Dorsolateral prefrontal cortex (tissue), 122 donors: ENCODE measurements at places on chromosomes 7 and 10.

- no peak for DNase-seq
Measured at GRCh38 chr10:128816726-128817125, 650.3 kb upstream of the MGMT start.

DNA sequence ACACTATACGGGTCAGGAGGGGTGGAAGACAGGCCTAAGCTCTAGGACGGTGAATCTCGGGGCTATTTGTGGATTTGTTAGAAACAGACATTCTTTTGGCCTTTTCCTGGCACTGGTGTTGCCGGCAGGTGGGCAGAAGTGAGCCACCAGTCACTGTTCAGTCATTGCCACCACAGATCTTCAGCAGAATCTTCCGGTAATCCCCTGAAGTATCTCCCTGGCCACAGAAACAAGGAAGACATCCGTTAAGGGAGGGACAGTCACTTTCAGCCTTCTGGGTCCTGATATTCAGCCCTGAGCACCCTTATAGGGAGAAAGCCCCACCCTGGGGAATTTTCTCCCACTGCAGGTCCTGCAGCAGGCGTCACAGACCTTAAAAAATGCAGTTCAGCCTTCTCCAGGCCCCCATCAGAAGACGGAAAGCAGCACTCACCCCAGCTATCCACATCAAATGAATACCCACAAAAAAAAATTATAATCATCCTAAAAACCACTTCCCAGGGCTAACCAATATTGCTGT is 23.2 kb downstream of the PLAC9 start:
- no peak for DNase-seq

DNA sequence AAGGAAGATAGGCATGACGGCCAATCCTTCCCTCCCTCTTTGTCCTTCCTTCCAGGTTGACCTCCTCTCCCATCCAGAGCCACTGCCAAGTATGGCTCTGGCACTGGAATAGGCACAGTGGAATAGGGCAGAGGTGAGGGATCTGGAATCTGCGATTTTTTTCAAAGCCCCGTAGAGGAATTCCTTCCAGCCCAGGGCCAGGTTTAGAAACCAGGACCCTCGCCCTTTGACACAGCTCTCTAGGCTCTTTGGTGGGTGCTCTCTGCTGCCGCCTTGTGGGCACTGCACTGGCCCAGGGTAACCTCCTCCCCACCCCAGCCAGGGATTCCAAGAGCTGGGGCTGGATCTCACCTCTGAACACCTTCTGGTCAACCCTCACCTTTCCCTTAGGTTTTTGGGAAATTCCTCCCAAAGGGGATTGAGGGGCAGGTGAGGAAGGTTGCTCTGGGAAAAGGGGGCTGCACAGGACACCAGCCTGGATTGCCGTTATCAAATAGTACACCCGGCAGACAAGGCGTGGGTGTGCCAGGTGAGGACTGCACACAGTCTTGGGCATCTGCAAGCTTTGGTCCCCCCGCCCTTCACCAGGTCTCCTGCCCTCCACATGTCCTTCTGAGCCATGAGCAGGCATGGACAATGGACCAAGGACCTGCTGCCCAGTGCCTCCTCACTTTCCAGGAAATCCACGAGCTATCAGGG is 22.8 kb downstream of the C10orf105 start:
- peak; percentile 50 for DNase-seq

DNA sequence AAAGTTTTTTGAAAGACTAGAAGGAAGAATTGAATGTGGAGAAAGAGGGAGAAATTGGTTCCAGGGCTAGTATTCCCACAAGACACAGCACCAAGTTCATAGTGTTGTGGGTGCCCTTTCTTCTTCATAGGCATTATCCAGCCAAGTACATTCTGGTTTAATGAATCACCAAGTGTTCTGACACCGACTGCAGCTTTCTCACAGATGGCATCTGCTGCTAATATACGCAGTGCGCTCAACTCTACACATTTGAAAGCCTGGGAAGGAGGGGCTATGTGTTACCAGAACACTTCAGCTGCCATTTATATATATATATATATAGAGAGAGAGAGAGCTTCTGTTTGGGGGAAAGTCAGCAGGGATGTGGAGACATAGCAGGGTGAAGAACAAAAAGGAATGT is 1168.4 kb downstream of the GATA3 start:
- no peak for DNase-seq

DNA sequence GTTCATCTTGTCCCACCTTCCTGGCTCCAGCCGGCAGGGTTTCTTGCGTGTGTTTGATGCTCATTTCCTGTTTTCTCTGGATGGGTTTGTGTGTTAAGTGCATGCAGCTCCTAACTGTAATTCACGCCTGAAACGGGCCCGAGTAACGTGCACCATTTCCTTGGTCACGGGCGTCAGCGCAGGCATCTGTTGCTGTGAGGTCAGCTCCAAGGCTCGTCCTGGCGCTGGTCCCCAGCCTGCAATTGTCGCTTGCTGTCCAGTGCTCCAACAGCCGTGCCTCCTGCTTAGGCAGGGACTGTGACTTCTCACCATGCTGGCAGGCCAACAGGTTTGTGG is 201.1 kb downstream of the GLRX3 start:
- no peak for DNase-seq
